ENCODE measurements at places on chromosomes 4 and X.

DNA sequence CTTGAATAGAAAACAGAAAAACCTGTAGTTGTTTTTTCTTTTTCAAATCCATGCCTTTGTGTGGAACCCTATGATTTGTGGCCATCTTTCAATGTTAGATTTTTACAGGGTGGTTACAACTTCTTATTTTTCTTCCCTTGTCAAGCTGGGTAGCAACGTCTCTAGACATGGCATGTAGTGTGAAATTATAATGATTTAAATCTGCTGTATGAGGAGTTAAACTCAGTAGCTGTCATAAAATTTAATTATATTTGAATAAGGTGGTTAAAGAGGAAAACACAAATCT lies 78.1 kb upstream of the CBLL2 start:
- no peak for DNase-seq

- no peak for DNase-seq
Observed at GRCh38 chr4:41602886-41603498, 65.0 kb downstream of the LIMCH1 start.

- DNase-seq, result no peak
Observed at GRCh38 chr4:152486429-152487389, 49.2 kb downstream of the FBXW7 start.

DNA sequence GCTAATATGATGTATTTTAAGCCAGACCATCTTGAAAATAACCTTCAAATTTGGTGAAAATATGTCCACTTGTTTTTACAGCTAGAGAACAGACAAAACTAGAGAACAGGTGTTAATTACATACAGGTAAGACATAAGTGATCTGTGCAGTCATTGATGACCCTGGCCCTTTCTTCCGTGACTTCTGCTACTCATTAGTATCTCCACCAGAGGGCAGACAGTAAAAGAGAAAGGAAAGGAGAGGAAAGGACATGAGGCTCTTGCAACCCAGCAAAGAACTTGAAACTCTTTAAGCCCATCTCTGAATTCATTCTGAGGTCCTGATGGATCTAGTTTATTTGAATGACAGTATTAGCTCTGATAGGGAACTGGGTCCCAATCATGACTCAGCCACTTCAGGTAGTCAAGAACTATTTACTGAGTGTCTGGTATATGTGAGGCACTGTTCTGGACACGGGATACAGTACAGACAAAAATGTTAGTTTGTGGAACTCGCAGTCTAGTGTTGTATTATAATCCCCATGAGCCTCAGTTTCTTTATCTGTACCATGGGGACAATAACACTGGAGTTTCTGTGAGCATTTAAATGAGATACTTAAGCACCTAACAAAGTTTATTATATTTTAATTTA lies 121.0 kb upstream of the TEX13D start:
- DNase-seq, result no peak

DNA sequence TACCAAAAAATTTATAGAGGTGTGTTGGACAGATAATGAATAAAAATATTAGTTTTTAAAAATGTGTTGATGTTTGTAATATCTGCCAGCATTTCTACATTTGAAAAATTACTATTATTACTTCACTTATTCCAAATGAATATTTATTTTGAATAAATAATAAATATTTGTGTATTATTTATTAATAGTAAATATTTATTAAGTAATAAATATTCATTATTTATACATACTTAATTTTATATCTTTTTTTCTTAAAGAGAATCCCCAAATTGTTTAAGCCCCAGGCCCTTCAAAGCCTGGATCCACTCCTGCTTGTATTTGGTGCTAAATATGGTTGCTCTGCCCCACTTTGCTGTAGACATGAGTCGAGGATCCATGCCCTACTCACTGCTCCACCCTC lies 60.5 kb upstream of the HOPX start:
- DNase-seq, result no peak

DNA sequence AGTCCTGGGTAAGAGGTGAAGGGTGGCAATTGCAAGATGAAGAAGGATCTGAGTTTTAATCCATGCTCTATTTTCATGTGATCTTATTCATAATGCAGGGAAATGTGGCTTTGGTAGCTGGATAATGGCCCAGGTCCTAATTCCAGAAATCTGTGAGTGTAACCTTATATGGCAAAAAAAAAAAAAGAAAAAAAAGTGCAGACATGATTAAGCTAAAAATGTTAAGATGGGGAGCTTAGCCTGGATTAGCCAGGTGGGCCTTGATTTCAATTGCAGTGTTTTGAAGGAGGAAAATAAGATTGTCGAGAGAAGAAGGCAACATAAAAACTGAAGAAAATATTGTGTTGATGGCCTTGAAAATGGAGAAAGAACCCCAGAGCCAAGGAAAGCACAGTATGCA lies 867.7 kb upstream of the HS3ST1 start:
- no peak for DNase-seq
